ENCODE measurements at places on chromosomes 3 and 15.

DNA sequence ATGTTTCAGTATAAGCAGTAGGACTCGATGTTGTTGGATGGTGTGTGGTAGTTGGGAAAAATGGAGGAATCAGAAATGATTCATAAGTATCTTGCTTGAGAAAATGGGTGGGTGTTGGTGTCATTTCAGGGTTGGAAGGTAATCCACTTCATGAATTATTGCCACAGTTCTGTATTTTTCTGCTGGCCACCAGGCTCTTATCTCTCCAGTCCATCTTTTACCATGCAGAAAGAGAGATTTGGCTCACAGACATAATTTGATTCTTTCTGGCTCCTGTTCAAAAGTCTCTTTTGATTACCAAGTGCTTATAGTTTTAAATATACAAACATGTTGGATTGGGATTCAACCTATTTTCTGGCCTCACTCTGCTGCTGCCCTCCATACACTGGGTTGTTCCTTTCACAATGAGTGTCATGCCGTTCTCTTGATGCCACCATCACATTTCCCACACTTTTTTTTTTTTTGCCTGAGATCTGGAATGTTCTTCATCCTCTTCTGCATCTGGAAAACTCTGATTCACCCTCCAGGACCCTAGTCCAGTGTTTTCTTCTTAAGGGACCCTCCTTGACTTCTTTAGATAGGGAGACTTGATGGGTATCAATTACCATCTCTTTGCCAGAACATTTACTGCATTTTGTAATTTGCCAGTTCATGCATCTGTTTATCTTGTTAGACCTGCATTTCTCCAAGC, 69.4 kb upstream of the GAP43 start:
- no peaks in the 10 kb centered on the region for H3K36me3 ChIP-seq
- DNase-seq, result no peak
- H3K27ac ChIP-seq, result no peak overlapping the region
- H3K4me1 ChIP-seq, result no peaks in the 10 kb centered on the region

DNA sequence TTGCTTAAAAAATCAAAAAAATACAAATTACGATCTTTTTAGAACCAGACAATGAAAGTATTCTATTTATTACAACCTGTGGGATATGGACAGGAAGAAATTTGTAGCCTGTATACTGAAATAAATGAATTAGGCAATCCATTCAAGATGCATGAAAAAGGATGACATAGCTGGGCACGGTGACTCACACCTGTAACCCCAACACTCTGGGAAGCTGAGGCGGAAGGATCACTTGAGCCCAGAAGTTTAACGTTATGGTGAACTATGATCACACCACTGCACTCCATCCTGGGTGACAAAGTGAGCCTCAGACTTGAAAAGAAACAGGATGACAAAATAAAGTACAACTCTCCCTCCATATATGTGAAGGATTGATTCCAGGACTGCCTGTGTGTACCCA, 74.1 kb downstream of the MSL2 start:
- no peak overlapping the region for H3K4me3 ChIP-seq
- no peak for DNase-seq
- peaks cover 7% of the 10 kb centered on the region for H3K36me3 ChIP-seq
- no peaks in the 10 kb centered on the region for H3K27me3 ChIP-seq
- H3K4me1 ChIP-seq, result no peaks in the 10 kb centered on the region

- no peaks in the 10 kb centered on the region for H3K4me1 ChIP-seq
- no peaks in the 10 kb centered on the region for H3K36me3 ChIP-seq
- no peak for DNase-seq
- no peaks in the 10 kb centered on the region for H3K27me3 ChIP-seq
- H3K4me3 ChIP-seq, result no peak overlapping the region
Observed at GRCh38 chr15:76973362-76973743, 21.6 kb upstream of the PSTPIP1 start.

GRCh38 chr15:63380151-63380807, 1.4 kb downstream of the CA12 start:
- H3K4me3 ChIP-seq, result no peak overlapping the region
- no peaks in the 10 kb centered on the region for H3K27me3 ChIP-seq
- no peaks in the 10 kb centered on the region for H3K36me3 ChIP-seq
- DNase-seq, result no peak

- H3K27me3 ChIP-seq, result no peaks in the 10 kb centered on the region
- H3K4me1 ChIP-seq, result peaks cover 20% of the 10 kb centered on the region
- no peak overlapping the region for H3K27ac ChIP-seq
- DNase-seq, result no peak
- H3K36me3 ChIP-seq, result no peaks in the 10 kb centered on the region
Observed at GRCh38 chr3:65995515-65995914, 43.2 kb downstream of the MAGI1 start.

DNA sequence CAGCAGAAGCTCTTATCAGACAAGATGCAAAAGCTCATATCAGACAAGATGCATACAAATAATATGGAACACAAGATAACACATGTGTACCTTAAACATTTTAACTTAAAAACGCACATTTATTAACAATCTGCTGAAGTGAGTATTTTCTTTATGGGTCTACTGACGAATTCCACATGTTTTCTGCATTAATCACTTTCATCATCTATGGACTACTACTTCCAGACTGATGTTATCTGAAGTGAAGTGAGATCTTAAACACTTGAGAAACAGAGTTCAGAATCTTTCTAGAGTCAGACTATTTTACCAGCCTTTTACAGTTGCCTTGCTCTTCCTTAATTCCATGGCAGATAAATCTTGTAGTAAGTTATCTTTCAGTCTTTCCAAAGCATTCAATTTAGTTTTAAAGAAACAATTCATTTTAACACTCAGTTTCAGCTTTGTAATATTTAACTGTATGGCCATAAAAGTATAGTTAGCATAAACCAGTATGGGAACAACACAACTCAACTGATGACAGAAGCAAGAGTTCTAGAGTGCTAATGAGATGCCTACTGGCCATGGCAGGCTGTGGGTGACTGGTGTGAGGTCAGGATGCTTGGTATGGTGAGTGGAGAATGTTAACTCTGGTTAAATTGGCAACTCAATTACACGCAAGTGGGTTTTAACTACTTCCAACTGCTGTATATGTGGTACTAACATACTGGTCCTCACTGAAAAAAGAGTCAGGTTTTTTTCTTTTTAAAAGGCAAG, 9.8 kb downstream of the CMTM6 start:
- no peaks in the 10 kb centered on the region for H3K36me3 ChIP-seq
- H3K4me1 ChIP-seq, result peaks cover 13% of the 10 kb centered on the region
- H3K27ac ChIP-seq, result no peak overlapping the region
- no peaks in the 10 kb centered on the region for H3K27me3 ChIP-seq

GRCh38 chr3:183968666-183969245, 48.9 kb downstream of the ABCC5 start:
- H3K36me3 ChIP-seq, result peaks cover 20% of the 10 kb centered on the region
- no peak overlapping the region for H3K4me3 ChIP-seq
- peak overlapping the region; percentile 23 for H3K27ac ChIP-seq
- DNase-seq, result no peak

GRCh38 chr3:112334691-112335433, 1.9 kb downstream of the CD200 start:
- H3K27ac ChIP-seq, result no peak overlapping the region
- no peaks in the 10 kb centered on the region for H3K27me3 ChIP-seq
- H3K4me1 ChIP-seq, result no peaks in the 10 kb centered on the region
- no peak for DNase-seq
- no peaks in the 10 kb centered on the region for H3K36me3 ChIP-seq

GRCh38 chr15:33114374-33114717, 80.2 kb downstream of the FMN1 start:
- no peak overlapping the region for H3K27ac ChIP-seq
- peak; percentile 98 for DNase-seq
- H3K4me3 ChIP-seq, result no peak overlapping the region
- no peaks in the 10 kb centered on the region for H3K27me3 ChIP-seq
- H3K4me1 ChIP-seq, result no peaks in the 10 kb centered on the region
- no peaks in the 10 kb centered on the region for H3K36me3 ChIP-seq

DNA sequence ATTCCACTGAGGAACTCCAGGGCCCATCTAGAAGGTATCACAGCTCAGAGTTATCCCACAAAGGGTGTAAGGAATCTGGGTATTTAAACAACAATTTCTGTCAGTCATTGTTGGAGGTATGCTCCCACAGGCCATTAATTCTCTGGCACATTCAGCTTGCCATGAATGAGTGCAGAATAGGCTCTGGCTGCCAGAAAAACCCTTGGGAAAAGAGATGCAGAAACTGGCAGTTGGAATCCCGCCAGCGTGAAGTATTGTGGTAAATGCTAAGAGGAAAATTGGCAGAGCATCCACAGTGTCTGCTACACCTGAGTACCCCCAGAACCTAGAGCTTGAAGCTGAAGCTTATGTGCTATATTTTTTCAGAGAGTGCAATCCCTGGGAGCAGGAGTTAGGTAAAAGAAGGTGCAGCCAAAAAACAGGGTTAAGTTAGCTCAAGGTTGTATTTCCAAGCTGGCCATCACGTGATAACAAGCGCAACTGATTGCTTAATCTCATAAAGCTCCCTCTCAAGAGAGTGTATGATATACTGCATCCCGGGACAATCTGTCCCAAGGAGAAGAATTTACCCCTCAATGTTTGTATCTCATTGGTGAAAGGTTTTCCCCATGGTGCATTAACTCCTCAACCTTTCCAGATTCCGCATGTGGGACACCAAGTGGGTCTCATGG, 94.2 kb upstream of the ACP3 start:
- no peaks in the 10 kb centered on the region for H3K36me3 ChIP-seq
- no peaks in the 10 kb centered on the region for H3K4me1 ChIP-seq
- no peak for DNase-seq

Data from trophoblast cell (in vitro differentiated cells and primary cell).